ENCODE measurements at places on chromosomes 6 and 20.

GRCh38 chr6:158518191-158519127, 41.4 kb upstream of the TMEM181 start:
- no peak overlapping the region for H3K27ac ChIP-seq
- H3K4me3 ChIP-seq, result peak overlapping the region; percentile 35
- H3K36me3 ChIP-seq, result no peaks in the 10 kb centered on the region
- peak; percentile 30 for DNase-seq
- H3K27me3 ChIP-seq, result peaks cover 74% of the 10 kb centered on the region

- no peak for DNase-seq
- H3K36me3 ChIP-seq, result no peaks in the 10 kb centered on the region
- H3K4me1 ChIP-seq, result no peaks in the 10 kb centered on the region
Measured at GRCh38 chr6:96301023-96301422, 220.6 kb upstream of the UFL1 start.

DNA sequence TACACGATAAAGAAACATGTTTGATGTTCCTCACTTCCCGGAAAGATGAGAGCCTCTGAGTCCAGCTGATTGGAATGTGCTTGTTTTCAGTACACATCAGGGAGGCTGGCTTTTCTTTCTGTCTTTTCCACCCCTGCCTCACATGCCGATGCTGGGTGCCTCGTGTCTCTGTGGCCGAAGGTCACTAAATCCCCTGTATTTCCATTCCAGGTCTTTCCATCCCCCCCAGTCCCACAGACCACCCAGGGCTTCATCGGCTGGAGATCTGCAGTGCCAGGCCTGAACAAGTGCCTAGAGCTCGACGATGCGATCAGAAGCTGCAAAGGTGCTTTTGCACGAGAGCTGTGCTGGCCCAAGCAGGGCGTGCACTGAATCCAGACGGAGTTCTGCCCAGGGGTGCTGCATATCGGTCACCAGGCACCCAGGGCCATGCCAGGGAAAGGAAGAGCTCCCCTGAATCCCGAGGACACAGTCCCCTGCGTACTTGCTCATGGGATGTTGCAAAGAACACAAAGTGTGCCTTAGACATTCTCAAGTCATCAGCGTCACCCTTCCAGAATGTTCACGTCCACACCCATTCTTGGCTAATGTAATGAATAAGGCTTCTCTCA, 67.9 kb downstream of the ANKRD60 start:
- peaks cover 11% of the 10 kb centered on the region for H3K27me3 ChIP-seq
- H3K4me3 ChIP-seq, result no peak overlapping the region
- no peaks in the 10 kb centered on the region for H3K36me3 ChIP-seq
- no peak for DNase-seq
- H3K27ac ChIP-seq, result no peak overlapping the region
- H3K4me1 ChIP-seq, result no peaks in the 10 kb centered on the region

DNA sequence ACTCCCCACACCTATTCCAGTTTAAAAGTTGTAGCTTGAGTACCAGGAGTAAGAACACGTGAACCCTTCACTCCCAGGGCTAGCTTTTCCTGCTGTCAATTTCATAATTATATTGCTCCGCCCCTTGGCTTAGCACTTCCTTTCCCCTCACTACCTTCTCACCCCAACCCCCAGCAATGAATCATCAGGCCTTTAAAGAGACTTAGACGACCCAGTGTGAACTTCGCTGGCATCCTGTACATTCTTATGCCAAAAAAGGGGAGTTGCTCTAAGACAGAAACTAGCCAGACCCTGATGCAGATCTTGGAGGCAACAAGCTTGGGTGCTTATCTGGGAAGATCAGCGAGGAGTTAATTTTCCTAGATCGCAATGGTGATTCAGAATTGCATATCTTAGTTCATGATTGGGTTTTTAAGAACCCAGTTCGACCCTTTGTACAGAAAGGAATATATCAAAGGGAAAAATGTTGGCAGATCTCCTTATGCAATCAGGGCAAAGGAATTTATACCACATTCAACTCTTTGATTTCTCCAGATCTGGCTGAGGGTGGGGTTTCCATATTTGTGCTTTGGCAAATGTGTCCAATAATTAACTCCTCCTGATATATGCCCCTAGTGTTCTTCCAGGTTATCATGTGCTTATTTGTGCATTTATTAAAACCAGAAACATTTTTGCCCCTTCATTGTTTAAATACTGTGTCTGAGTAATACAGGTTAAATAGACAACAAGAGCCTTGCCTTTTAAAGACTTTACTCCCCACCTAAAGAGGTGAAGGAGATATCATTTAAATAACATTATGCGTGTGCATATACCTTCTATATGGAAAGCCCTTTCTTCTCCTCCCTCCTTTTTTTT, 8.1 kb upstream of the ATXN1 start:
- H3K4me3 ChIP-seq, result no peak overlapping the region
- DNase-seq, result no peak
- no peaks in the 10 kb centered on the region for H3K36me3 ChIP-seq
- H3K27ac ChIP-seq, result peak overlapping the region; percentile 70
- peaks cover 57% of the 10 kb centered on the region for H3K4me1 ChIP-seq

DNA sequence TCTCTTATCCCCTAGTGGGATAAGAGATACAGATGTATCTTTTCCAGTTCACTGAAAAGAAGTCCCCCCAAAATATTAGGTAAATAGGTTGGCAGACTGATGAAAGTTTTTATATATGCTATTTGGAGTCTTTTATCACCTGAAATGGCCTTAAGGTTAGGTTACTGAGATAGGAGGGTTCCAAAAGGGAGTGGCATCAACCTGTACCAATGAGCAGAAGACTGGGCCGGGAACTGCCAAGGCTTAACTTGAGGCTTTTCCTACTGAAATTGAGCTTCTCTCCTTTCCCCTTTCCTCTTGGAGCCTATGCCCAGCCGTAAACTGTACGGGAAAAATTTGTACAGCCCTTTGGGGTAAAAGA, 42.0 kb downstream of the EIF2S2 start:
- H3K4me3 ChIP-seq, result no peak overlapping the region
- peaks cover 26% of the 10 kb centered on the region for H3K36me3 ChIP-seq
- DNase-seq, result no peak

GRCh38 chr6:110322874-110323242, 35.3 kb downstream of the METTL24 start:
- H3K36me3 ChIP-seq, result no peaks in the 10 kb centered on the region
- H3K27ac ChIP-seq, result no peak overlapping the region
- H3K4me1 ChIP-seq, result peaks cover 2% of the 10 kb centered on the region
- no peak for DNase-seq
- no peak overlapping the region for H3K4me3 ChIP-seq

- peaks cover 95% of the 10 kb centered on the region for H3K36me3 ChIP-seq
- no peaks in the 10 kb centered on the region for H3K27me3 ChIP-seq
- peaks cover 5% of the 10 kb centered on the region for H3K4me1 ChIP-seq
- no peak overlapping the region for H3K4me3 ChIP-seq
- no peak overlapping the region for H3K27ac ChIP-seq
Measured at GRCh38 chr6:138912308-138912707, 75.7 kb downstream of the REPS1 start.

DNA sequence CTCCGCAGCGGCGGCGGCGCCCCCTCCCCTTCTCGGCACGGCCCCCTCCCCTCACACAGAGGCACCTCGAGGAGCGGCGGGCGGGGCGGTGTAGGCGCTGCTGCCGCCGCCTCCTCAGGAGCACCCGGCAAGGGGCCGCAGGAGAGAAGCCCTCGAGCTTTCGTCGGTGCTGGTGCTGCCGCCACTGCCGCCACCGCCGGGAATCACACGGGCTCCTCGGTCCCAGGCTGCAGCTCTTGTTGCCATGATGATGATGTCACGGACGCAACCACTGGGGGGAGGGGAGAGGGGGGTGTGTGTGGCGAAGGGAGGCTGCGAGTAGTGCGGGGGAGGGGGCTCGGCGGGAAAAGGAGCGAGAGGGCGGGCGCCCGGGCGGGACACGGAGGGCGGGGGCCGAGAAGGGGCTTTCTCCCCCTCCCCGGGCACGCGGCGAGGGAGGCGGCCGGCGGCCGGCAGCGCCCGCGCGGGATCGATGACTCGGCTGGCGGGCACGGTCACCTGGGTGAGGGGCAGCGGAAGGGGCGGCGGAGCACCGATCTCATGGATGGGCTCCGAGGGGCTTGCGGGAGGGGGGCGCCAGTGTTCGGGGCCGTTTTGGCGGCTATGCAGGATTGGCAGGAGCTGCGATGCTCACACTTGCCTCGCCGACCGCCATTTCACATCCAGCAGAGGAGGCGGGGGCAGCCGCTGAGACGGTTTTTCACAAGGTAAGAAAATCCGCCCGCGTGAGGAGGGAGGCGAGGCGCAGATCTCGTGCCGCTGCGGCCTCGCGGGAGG, at the start of gene REV3L:
Gene REV3L, minus strand, starts transcription at position 260 of the 777 bp plus-strand sequence. CDS start 330 bp downstream, outside the sequence.
- H3K27ac ChIP-seq, result peak within 1 kb of the TSS; percentile 100
- H3K36me3 ChIP-seq, result peaks cover 8% of the 10 kb centered on the region
- peaks cover 66% of the 10 kb centered on the region for H3K4me1 ChIP-seq
- H3K4me3 ChIP-seq, result peak within 1 kb of the TSS; percentile 96
- no peaks in the 10 kb centered on the region for H3K27me3 ChIP-seq
- peak; percentile 88 for DNase-seq

GRCh38 chr6:143896126-143896860, 32.0 kb downstream of the ZC2HC1B start:
- no peak overlapping the region for H3K4me3 ChIP-seq
- H3K27ac ChIP-seq, result no peak overlapping the region
- no peaks in the 10 kb centered on the region for H3K27me3 ChIP-seq
- DNase-seq, result no peak
- no peaks in the 10 kb centered on the region for H3K36me3 ChIP-seq

DNA sequence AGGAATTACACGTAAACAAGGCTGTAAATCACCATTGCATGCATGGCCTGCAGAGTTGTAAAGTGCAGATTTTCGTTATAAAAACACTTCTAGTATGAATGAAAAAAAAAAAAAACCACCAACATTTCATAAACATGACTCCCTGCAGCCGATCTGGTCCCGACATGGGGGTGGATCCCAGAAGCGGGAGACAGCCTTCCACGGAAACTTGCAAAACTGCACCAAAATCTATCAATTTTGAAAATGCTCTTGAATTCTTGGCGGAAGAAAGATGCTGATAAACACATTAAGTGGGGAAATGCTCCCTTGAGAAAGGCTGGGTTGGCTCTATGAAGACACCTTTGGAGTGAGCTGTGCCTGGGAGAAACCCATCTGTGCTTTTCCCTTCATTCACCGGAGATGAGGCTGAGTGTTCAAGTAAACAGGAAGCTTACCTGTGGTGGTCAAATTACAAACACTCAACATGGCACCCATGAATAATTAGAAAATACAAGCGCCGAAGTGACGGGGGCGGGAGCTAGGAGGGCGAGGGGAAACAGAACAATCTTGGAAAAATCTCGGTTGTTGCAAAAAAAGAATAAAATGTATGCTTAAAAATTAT, 845 bp upstream of the ANKRD60 start:
- H3K36me3 ChIP-seq, result peaks cover 20% of the 10 kb centered on the region
- no peak for DNase-seq
- H3K27ac ChIP-seq, result no peak overlapping the region
- peaks cover 49% of the 10 kb centered on the region for H3K27me3 ChIP-seq
- H3K4me1 ChIP-seq, result peaks cover 9% of the 10 kb centered on the region
- H3K4me3 ChIP-seq, result peak overlapping the region; percentile 48

DNA sequence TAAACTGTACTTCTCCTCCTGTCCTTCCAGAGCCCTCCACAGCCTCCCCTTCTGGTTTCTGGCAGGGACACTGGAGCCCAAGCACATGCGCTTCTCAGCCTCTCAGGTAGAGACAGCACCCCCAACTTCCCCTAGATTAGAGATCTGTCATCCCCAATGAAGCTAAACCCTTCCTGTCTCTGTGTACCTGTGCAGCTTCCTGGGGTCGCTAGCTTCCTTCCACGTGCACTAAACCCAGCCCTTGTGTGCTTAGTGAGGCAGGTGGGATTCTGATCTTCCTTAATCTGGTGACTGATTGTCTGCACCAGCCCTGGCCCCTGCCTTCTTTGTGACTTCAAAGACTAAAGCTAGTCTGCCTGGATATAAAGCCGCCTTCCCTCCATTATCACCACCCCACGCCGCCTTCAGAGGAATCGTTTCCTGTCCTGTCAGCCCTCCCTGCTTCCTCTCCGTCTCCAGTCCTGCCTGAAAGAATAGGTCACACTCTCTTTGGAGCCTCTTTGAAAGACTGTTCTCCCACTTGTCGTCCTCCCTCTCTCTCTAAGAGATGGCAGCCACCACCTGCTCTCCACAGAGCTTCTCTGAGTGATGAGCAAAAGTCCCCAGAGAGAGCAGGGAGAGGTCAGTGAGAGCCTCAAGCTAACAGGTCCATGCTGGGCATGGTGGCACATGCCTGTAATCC, 27.5 kb downstream of the CAPN11 start:
- no peak overlapping the region for H3K4me3 ChIP-seq
- H3K27me3 ChIP-seq, result no peaks in the 10 kb centered on the region
- peak overlapping the region; percentile 69 for H3K27ac ChIP-seq
- no peaks in the 10 kb centered on the region for H3K36me3 ChIP-seq
- DNase-seq, result no peak

GRCh38 chr20:9407805-9408421, 106.5 kb upstream of the LAMP5 start:
- no peak overlapping the region for H3K4me3 ChIP-seq
- H3K27me3 ChIP-seq, result no peaks in the 10 kb centered on the region
- H3K4me1 ChIP-seq, result no peaks in the 10 kb centered on the region
- no peak for DNase-seq
- no peak overlapping the region for H3K27ac ChIP-seq

DNA sequence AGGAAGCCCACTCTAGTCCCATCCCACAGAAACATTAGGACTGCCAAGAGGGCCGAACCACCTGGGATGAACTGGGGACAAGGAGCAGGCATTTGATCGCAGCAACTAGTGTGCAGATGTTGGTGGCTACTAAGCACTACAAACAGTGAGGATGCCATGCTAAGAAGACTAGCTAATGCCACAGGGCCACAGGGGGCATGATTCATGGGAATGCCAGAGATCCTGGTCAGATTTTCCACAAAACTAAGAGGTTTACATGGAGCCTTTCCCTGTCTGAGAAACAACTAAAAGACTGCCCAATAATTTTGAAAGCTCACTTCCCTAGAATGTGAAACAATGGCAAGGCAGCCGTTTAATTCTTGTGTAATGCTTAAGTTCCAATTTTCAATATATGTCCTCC, 375.9 kb upstream of the PTCHD4 start:
- no peak for DNase-seq
- H3K27me3 ChIP-seq, result no peaks in the 10 kb centered on the region
- H3K4me1 ChIP-seq, result no peaks in the 10 kb centered on the region
- H3K36me3 ChIP-seq, result no peaks in the 10 kb centered on the region
- H3K4me3 ChIP-seq, result no peak overlapping the region

DNA sequence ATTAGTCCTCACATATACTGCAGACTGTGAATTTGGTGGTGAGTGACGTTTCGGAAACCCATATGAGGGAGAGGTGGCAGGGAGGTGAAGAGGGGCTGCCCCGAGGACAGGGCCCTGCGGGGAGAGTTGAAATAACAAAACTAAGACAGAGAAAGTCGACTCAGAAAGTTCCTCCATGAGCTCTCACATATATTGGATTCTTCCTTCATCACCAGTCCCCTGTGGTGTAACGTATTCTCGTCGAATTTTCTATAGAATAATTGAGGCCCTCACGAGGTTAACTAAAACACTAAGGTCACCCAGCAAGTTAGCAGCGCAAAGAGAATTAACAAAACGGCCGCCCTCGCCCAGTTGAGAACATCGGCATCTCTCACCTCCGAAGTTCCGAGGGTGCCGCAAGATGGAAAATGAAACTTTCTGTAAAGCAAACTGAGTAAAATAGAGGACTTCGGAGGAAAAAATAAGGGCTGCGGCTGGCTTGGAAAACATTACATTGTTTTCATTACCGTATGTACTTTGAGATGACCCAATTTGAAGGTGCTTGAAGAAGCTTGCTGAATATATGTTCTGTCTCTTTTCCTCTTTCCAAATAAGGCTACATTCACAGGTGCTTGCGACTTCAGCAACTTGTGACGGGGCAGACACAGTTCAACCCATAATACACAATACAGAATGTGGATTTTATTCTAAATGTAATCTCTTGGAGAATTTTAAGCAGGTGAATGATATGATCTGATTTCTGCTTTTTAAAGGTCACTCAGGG, 490.9 kb upstream of the JARID2 start:
- H3K36me3 ChIP-seq, result no peaks in the 10 kb centered on the region
- H3K4me1 ChIP-seq, result no peaks in the 10 kb centered on the region
- no peak overlapping the region for H3K27ac ChIP-seq
- H3K4me3 ChIP-seq, result no peak overlapping the region
